EH (cell line): ENCODE measurements at places on chromosomes 2 and 18.

DNA sequence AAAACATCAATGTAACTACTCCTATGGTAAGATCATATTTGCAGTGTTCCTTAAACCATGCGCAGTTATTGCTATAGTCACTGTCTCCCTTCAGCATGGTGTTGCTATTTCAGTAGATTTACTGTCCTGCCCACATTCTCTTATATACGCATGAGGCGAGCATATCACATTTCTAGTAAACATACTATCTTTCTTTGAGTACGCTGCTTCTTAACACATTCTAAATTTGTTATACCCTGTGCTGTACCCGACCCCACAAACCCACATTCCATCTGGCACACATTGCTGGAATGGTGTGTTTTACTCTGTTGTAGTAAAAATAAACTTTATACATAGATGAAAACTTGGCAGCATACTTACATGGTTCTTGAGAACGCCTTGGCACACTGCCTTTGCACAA, 163.3 kb downstream of the QPCT start:
- DNase-seq: no peak

DNA sequence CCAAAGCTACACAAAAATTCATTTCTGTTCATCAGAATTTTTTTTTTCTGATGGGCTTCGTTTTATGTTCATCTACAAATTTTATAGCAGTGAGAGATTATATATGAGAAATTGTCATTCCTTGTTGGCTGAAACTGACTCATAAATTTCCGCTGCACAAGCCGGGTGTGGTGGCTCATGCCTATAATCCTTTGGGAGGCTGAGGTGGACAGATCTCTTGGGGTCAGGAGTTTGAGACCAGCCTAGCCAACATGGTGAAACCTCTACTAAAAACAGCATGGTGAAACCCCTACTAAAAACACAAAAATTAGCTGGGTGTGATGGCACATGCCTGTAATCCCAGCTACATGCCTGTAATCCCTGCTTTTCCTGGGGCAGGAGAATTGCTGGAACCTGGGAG, 72.0 kb downstream of the PLEKHM3 start:
- DNase-seq: no peak

DNA sequence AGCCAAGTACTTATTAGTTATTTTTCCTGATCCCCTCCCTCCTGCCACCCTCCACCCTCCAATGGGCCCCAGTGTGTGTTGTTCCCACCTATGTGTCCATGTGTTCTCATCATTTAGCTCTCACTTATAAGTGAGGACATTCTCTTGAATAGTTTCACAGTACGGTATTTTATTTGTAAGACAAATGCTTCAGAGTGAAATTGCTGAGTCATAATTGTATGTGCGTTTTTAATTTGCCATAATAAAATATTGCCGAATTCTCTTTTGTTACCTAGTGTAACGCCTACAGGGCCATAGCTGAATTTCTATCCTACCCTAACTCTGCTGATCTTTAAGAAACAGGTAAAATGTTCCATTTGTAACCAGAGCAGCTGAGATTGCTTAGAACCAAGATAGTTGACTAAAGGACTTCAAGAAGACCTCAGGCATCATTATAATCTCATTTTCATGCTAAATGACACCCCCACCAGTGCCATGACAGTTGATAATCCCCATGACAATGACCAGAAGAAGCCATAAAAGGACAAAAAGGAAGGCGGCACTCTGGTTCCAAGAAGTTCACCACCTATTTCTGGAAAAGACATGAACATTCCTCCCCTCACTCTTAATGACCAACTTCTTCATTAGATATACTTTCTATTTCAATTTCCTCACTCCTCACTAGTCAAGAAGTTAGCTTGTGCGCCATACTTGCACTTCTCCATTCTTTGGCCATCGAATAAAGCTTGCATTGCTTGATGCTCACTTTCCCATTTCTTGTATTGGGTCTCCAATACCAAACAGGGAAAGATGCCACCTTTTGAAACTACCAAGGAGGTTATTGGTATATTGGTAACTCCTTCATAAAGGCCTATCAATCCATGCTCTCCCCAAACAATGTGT, 18.4 kb downstream of the SCN9A start:
- no peak for DNase-seq

- peak; percentile 71 for DNase-seq
These were observed 1.9 kb upstream of the SLC1A4 start for GRCh38 chr2:64987001-64987955.

DNA sequence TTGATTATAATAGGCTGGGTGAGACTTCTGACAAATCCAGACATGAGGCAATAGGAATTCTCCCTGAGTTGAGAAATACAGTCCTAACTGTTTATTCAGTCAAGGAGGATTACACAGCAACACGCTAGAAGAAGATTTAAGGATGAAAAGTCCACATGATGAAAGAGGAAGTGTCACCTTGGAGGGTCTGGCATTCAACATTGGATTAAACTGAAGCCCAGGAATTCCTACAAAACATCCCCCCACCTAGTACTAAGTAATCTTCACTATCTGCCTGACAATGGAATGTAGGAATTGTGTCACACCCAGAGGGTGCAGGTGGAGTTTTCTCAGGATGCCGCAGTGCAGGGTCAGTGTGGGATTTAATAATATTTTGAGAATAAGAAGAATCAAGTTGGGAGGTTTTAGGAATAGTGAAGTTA, 142.4 kb downstream of the SOCS6 start:
- peak; percentile 58 for DNase-seq

DNA sequence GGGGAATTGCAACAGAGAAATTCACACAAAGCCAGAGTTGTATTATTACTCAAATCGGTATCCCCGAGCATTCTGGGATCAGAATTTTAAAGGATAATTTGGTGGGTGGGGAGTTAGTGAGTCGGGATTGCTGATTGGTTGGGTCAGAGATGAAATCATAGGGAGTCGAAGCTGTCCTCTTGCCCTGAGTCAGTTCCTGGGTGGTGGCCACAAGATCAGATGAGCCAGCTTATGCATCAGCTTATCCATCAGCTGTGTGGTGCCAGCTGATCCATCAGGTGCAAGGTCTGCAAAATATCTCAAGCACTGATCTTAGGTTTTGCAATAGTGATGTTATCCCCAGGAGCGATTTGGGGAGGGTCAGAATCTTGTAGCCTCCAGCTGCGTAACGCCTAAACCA, 34.3 kb upstream of the ITM2C start:
- no peak for DNase-seq
